ENCODE measurements at places on chromosomes 7 and 10.
A peak's percentile ranks its signal among the peaks of the same experiment; 100 is the strongest.

DNA sequence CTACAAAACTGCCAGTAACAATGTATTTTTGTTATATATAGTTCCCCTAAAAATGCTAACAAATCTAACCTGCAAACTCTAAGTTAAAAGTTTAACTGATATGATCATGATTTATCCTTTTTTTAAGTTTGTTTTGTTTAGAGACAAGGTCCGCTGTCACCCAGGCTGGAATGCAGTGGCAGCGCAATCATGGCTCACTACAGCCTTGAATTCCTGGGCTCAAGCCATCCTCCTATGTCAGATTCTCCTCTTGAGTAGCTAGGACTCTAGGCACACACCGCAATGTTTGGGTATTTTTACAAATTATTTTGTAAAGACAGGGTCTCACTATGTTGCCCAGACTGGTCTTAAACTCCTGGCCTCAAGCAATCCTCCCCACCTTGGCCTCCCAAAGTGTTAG, 46.6 kb downstream of the ORC5 start:
- no peak for DNase-seq

- DNase-seq = no peak
These were observed 965 bp upstream of the CAMK1D start for GRCh38 chr10:12348294-12348869.

GRCh38 chr7:129664029-129665012, 52.8 kb downstream of the NRF1 start:
- DNase-seq = no peak

DNA sequence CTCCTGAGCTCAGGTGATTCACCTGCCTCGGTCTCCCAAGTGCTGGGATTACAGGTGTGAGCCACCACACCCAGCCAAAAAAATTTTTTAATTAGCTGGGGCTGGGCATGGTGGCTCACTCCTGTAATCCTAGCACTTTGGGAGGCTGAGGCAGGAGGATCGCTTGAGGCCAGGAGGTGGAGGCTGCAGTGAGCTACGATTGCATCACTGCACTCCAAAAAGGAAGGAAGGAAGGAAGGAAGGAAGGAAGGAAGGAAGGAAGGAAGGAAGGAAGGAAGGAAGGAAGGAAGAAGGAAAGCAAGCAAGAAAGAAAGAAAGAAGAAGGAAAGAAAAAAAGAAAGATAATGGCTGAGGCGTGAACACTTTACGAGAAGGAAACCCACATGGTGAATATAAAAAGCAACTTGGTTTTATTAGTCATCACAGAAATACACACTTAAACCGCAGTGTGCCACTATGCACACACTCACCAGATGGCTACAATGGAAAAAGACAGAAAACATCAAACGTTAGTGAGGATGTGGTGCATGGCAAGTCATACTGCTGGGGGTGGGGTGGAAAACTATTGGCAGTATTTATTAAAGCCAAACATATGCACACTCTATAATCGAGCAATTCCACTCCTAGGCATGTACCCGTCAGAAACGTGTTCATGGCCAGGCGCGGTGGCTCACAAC, 4.4 kb upstream of the CCL26 start:
- DNase-seq = peak; percentile 26

DNA sequence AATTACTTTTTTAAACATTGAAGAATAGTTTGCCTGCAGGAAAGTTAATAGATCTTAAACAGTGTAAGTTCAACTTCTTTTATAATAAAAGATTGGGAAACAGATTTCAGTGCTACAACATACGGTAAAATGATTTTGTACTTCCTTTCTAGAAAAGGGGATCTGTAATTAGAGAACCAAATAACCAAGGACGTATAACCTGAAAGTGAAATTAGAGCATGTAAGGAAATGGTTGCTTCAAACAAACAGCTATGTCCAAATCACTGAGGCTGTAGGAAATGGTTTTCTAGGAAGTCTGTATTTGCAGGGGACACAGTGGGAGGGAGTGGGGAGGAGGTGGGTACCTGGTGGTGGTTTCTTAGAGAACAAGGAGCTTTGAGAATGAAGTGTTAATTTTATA, 57.9 kb upstream of the EXOC6 start:
- DNase-seq = no peak

DNA sequence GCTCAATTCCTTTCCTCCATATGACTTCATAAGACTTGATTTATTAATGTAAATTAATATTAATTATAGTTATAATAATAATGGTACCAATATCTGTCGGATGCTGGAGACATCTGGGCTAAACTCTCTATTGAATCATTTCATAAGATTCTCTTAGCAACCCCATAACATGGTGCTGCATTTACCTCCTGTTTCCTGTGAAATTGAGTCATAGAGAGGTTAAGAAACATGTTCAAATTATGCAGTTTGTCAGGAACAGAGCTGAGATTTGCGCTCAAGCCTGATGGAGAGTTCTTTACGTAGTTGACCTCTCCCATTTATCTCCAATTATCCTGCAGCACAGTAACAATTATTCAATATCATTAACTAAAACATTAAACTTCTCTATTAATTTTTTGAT, 621.8 kb upstream of the FZD8 start:
- DNase-seq = no peak

DNA sequence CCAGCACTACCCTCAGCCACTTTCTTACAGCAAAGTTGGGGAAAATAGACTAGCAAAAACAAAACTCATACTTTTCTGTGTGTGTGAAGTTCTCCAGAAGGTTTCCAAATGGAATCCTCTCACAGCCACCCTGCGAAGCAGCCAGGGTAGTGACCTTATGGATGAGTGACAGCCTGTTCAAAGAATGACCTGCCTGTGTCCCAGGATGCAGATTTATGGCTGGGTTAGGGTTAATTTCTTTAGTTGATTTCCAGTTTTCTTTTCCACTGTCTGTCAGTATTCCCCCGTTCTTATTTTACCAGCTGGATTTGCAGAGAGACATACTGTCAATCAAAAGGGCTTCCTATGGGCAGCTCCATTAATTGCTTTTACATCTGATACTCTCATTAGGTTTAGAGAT, 2.4 kb upstream of the SEMA4G start:
- DNase-seq = no peak

- DNase-seq = no peak
These were observed 280.4 kb downstream of the CELF2 start for GRCh38 chr10:11298116-11298515.

DNA sequence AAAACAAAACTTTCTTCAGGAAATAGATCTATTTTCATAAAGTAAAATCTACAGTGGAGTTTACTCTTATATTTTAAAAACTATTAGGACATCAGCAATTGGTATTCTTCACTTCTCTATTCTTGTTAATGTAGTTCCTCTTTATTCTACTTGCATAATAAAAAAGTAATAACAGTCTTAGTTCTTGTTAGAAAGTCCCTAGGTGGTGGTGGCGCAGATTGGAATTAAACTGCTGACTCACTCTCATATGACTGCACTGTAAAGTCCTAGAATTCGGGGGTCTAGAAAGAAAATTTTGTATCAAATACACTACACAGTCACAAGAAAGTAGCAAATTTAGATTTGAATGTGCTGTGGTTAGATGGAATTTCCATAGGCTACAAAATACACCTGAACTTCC, 44.6 kb upstream of the TES start:
- no peak for DNase-seq

- DNase-seq = no peak
These were observed 31.5 kb upstream of the KMT2E start for GRCh38 chr7:104982308-104983075.

GRCh38 chr10:91251430-91252056, 31.1 kb downstream of the PCGF5 start:
- DNase-seq = no peak
